CD4-positive, alpha-beta T cell treated with Interleukin-15 for 1 hour (primary cell): ENCODE measurements at places on chromosomes 6 and 20.

DNA sequence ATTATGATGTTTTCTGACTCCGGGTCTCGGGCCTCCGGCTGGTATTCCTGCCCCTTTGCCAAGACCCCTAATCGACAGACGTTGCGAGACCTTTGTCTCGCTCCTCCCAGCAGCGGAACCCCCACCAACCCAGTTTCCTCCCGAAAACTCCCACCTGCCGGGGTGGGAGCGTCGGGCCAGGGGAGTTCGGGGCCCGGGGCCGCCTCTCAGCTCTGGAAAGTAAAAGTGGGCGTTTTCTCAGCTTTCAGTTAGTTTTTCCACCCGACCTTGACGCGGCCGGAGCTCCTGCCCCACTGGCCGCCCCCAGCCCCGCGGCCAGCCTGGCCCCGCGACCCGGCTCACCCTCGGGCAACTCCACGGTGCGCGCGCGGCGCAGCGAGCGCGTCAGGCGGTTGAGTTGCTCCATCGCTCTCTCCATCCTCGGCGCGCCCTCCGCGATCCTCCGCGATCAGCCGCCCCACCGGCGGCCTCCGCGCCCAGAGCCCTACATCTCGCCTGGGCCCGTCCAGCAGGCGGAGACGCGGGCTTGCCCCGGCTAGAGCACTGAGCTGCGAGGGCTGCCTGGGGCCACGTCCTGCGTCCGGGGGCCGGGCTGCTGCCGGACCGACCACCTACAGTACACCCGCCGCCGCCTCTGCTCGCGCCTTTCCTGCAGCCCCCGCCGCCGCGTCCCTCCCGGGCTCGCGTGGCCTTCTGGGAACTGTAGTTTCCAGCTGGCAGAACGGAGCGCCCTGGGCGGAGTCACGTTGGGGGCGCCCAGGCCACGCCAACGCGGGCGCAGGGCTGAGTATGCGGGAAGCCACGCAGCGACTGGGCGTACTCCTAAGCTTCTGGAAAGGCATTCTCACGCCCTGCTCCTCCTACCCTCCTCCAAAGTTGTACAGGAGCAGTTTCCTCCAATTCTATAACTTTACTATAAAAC lies at the start of gene HACE1:
TSS of gene HACE1 (minus strand) at position 695 of the 922 bp plus-strand sequence. CDS start at position 418, 277 bp downstream.
- DNase-seq: peak; percentile 83

DNA sequence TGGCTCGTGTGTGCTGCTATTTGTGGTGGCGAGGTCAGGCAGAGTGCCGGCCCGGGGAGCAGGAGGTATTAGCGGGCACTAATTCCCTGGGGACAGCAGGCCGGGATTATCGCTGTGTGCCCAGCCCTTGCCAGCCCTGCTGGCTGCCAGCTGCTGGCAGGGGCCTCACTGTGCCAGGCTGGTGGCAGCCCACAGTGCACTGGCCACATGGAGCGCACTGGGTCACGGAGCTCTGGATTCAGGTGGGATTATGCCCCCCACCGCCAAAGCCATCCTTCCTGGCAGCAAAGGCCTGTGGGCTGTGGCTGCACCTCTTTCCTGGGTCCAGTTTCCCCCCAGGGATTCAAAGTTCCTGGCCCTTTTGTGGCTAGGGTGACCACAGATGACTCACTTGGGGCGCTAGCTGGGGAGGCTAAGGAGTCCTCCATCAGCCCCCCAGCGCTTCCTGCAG lies 59.7 kb downstream of the YTHDF1 start:
- DNase-seq: no peak

GRCh38 chr6:161256407-161256806 lies 17.5 kb downstream of the AGPAT4 start:
- DNase-seq: no peak

DNA sequence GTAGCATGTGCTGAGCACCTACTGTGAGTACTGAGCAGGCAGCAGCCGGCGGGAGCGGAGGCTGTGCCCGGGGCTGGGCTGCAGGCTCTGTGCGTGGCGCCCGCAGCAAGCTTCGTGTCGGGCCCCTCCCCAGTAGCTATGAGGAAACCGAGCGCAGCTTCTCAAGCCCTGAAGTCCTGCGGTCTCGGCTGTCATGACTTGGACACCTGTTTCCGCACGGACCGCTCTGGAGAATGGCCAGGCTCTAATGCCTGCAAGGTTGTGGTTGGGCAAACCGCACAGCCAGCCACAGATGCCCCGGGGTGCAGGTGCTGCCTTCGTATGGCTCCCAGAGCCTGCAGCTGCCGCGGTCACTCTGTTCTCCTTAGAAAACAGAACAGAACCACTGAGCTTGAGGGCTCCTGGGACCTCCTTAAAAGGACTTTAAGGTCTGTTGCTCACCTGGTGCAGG lies 33.7 kb downstream of the PYGB start:
- DNase-seq: peak; percentile 48
